ENCODE measurements at places on chromosomes 13 and 19. TPM values are rescaled to one million over a fixed set of nuclear protein-coding genes. Genes with fewer than 3 reads are reported as not detected.

MARCHF2 gene
- total RNA-seq: 21.4 TPM

LINGO3 gene
- total RNA-seq: not detected

KLF1 gene
- not detected for total RNA-seq

ZNF714 gene
- total RNA-seq: 9.5 TPM

FLT3LG gene
- total RNA-seq: 3.3 TPM

FAM216B gene
- total RNA-seq: not detected

MEIOSIN gene
- total RNA-seq: not detected

SELENOV gene
- total RNA-seq: not detected

ENOX1 gene
- total RNA-seq: 0.12 TPM

OR1M1 gene
- not detected for total RNA-seq

ZNF829 gene
- total RNA-seq: 1.5 TPM

TBXA2R gene
- total RNA-seq: 0.64 TPM

GJA3 gene
- 1.5 TPM for total RNA-seq

NRTN gene
- total RNA-seq: 2.7 TPM

C19orf85 gene
- total RNA-seq: not detected

CD37 gene
- total RNA-seq: 3.5 TPM

ZSCAN4 gene
- total RNA-seq: not detected

CEACAM8 gene
- not detected for total RNA-seq

PKN1 gene
- total RNA-seq: 10.5 TPM

SCN1B gene
- total RNA-seq: 0.88 TPM

CEACAM16 gene
- not detected for total RNA-seq

MPHOSPH8 gene
- 16.1 TPM for total RNA-seq

ICAM4 gene
- not detected for total RNA-seq

All from esophagus mucosa (tissue), 1 donor.